ENCODE measurements at places on chromosomes 1 and 21.

- no peak for DNase-seq
These were observed 23.3 kb downstream of the EPHA10 start for GRCh38 chr1:37741662-37742061.

DNA sequence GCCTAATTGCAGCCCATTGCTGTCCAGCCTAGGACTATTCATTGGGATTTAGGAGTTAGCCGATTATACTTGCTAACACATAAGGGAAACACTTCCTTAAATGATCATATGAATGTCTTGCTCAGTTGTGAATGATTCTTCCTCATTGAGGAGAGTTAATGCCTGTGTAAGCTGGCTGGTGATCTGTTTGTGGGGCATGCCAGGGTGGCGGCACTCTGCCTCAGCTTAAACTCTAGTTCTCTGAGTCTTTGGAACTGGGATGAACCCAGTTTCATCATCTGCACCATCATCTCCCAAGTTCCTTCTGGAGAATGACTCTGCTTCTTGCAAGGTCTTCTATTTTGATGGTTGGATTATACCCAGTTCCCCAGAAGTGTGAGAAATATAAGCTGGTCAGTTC is 23.9 kb upstream of the SLAMF6 start:
- DNase-seq = no peak

GRCh38 chr1:218430822-218431221 is 85.7 kb downstream of the TGFB2 start:
- DNase-seq = no peak

DNA sequence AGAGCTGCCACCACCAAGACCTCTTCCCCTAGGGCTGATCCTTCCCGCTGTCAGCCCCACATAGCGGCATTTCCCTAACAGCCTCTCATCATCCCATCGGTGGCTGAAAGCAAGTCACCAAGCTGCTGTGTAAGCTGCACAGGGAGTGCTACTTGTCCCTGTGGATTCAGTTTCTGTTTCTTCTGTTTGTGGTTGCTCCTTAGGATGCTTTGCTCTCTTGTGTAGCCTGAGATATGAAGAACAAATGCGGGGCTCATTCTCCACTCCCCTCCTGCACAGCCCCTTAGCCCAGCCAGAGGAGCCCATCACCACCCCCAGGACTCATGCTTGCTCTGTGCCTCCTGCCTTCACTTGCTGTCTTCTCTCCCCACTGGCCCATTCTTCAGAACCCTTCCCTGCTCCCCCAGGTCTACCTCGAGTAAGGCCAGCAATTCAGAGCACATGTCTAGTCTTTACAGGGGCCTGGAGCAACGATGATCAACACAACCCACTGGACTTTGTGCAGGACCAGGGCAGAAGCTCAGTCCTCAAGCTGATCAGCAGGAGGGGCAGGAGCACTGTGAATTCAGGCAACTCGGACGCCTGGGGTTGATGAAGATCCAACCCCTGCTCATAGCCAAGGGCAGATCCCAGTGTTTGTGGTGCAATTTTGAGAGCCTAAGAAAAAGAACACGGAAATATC is 82.6 kb upstream of the GALNT2 start:
- DNase-seq = no peak

DNA sequence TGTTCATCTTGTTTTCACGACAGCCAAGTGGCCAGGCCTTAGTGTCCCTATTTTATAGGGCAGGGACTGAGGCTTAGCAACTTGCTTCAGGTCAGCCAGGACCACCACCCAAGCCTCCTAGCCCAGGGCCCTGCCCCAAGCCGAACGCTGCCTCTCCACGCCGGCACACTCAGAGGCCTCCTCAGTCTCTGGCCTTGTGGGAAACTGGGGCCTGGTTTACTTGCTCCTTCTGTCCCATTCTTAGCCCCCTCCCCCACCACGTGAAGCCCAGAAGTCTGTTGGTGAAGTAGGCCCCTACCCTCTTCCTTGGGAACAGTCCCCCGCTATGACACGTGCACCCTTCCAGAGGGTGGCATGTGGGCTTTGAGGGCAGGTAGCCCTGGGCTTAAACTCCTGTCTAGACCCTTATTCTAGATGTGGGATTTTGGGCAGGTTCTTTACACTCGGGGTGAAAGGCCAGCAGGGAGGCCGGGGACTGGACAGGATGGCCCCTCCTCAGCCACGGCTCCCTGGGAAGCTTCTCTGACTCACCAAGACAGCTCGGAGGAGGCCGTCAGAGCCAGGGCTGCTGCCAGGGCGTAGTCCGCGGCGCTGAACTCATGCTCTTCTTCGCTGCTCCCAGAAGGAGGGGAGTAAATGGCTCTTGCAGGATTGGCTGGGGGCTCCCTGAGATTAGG is 4.3 kb downstream of the MYOM3 start:
- DNase-seq = peak; percentile 45

DNA sequence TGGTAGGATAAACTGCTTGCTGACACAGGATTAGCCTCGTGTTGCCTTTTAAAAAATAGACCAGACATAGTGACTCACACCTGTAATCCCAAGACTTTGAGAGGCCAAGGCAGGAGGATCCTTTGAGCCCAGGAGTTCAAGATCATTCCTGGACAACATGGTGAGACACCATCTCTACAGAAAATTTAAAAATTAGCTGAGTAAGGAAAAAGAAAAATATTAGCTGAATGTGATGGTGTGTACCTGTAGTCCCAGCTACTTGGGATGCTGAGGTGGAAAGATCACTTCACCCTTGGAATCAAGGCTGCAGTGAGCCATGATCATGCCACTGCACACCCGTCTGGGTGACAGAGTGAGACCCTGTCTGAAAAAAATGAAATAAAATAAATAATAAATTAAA is 82.0 kb downstream of the ETS2 start:
- DNase-seq = no peak

- DNase-seq = peak; percentile 92
These were observed 72.5 kb downstream of the NDUFS5 start for GRCh38 chr1:39098546-39099250.

DNA sequence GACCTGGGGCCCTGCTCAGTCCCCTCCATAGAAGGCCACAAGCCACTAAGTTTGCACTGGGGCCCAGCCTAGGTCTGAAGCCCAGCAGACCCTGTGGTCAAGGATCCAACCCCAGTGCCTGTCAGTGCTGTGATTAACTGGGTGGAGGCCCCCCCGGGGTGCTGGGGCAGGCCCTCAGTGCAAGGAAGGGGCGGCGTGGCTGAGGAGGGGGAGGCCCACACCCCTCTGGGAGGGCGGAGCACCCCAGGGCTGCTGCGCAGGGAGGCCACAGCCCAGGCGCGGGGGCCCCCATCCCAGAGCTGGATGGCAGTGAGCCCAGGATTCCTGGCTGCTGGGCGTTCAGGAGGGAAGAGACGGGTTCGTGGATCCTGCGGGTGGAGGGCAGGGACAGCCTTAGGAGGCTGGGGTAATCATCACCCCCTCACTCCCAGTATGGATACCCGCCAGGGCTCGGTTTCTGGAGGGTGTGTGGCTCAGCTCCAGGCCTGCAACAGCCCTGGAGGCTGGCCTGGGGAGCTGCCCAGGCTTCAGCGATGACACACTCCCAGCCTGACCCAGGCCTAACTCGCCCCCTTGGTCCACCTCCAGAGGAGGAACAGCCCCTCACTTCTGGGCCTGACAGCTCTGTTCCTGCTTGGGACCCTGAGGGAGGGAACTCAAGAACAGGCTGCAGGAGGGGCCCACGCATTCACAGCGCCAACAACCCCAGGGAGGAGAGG is 890 bp downstream of the GJC2 start:
- peak; percentile 90 for DNase-seq

DNA sequence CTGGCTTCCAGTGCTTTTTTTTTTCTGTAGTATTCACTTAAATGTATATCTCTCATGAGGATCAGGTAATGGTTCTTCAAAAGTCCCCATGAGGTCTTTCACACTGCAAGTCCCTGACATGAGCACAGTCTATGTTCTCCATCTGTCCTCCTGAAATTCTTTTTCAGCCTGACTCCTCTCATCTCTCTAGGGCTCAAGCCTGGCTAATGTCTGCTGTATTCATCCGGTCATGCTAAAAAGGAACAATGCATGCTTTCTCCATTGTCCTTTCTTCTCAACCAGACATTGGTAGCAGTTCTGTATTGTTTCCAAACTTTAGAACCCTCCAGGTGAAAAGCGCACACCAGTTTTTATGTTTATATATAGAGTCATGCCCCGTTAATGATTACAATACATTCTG is 368.3 kb upstream of the OLFM3 start:
- DNase-seq = no peak

DNA sequence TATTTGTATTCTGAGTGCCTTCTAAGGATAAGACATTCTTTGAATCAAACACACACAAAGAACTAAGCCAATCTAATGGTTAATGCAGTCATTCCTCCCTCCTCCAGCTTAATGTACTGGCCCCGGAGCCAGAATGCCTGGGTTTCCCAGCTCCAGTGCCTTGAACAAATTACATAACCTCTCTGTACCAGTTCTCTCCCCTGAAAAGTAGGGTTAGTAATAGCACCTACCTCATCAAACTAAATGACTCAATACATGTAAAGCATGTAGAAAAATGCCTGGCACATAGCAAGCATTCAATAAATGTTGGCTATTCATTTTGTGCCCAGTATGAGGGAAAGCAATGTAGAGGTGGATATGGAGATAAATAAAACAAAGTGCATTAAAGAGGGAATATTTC is 14.0 kb downstream of the C1orf52 start:
- no peak for DNase-seq

DNA sequence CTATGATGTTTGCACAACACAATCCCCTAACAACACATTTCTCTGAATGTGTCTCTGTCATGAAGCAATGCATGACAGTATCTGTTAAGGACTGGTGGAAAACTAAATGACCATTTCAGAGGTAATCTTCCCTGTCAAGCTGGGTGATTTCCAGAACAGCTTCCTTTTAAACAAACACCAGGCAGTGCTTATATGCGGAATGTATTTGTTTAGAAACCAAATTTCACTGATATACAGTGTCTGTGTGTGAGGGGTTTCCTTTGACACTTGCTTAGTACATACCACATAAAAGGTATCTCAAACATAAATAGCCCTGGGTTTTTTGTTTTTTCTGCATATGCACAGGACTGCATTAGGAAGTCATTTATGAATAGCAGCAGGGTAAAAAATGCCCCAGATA is 95.6 kb downstream of the TGFBR3 start:
- DNase-seq = no peak

DNA sequence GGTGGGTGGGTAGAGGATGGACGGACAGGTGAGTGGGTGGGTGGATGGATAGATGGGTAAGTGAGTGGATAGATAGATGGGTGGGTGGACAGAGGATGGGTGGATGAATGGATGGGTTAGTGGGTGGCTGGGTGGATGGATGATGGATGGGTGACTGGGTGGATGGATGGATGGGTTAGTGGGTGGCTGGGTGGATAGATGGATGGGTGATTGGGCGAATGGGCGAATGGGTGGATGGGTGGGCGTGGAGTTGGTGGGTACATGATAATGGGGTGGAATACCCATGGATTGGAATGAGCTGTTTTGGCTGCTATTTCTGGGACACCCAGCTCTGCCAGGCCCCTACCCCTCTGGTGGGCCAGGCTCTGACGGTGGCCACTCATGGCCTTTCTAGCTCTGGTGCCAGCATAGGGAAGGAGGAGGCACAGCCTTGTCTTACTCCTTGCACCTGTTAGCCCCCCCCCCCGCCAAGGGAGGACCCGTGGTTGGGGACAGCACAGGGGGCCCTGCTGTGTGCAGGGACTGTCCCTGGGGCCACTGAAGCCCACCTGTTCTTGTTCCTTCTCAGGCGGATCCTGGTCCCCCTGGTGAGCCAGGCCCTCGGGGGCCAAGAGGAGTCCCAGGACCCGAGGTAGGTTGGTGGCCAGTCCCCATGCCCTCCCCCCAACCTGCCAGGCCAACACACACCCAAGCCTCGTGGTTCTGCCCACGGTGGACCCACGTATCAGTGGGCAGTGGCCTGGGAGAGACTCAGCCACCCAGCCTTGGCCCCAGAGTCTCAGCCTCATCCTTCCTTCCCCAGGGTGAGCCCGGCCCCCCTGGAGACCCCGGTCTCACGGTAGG is 26.4 kb downstream of the COL6A2 start:
- no peak for DNase-seq

- peak; percentile 22 for DNase-seq
These were observed 46.0 kb downstream of the RPL5 start for GRCh38 chr1:92877792-92878191.

GRCh38 chr1:51740652-51741051 is 123.8 kb downstream of the OSBPL9 start:
- no peak for DNase-seq

- DNase-seq = no peak
These were observed 24.7 kb upstream of the GUCA2B start for GRCh38 chr1:42128499-42128898.

- DNase-seq = no peak
These were observed 612.1 kb downstream of the MRPL39 start for GRCh38 chr21:24995216-24995615.

GRCh38 chr21:32392299-32392879 is 423 bp downstream of the URB1 start:
- no peak for DNase-seq

DNA sequence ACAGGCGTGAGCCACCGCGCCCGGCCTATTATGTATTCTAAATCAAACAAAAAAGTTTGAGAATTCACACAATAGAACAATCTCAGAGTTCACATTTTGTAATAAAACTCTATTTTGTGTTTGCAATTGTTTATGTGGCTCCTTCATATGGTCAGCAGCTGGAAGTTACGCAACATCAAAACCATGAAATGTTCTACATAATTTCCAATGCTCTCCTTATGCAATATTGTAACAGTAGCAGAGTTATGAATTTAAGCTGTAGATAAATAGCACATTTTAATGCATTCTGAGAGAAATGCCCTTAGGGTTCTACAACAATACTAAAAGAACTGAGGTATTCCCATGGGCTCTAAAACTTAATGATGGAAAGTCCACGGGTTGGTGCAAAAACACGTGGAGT is 62.3 kb upstream of the COL11A1 start:
- DNase-seq = peak; percentile 19

- DNase-seq = no peak
These were observed 2.8 kb upstream of the LSM10 start for GRCh38 chr1:36400514-36400824.

DNA sequence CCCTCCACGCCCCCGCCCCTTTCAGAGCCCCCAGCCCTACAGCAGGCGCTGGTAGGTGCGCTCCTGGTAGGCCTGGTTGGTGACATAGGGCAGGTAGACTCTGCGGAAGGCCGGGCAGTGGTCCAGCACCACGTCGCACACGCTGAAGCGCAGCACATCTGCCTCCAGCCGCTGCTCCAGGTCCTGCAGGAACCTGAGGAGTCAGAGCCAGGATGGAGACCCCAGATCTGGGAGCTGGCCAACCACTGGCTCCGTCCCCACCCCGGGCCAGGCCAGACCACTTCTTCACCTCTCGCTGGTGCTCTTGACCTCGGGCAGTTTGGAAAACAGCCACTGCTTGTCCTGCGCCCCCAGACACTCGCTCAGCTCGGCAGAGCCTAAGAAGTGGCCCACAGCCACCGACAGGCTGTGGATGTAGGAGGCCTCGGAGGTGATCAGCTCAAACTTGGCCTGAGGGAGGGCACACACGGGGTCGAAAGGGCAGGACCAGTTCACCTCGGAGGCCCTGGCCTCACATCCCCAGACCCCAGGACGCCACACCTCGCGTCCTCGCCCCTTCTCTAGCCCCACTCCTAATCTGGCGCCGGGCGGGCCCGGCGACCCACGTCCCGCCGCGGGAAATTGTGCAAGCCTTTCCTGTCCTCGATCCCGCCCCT is 6.4 kb downstream of the ARHGEF19 start:
- no peak for DNase-seq

- peak; percentile 29 for DNase-seq
These were observed 233.9 kb upstream of the CAMK1G start for GRCh38 chr1:209349363-209350308.

- no peak for DNase-seq
These were observed 41.8 kb downstream of the TTC39A start for GRCh38 chr1:51288578-51288977.
